Mucosa of gallbladder (tissue), 1 donor: ENCODE measurements at places on chromosomes 4 and X.

GRCh38 chr4:155906554-155907247, 3.2 kb downstream of the TDO2 start:
- DNase-seq: peak; percentile 17

GRCh38 chr4:121373841-121374240, 7.0 kb downstream of the QRFPR start:
- DNase-seq: no peak

DNA sequence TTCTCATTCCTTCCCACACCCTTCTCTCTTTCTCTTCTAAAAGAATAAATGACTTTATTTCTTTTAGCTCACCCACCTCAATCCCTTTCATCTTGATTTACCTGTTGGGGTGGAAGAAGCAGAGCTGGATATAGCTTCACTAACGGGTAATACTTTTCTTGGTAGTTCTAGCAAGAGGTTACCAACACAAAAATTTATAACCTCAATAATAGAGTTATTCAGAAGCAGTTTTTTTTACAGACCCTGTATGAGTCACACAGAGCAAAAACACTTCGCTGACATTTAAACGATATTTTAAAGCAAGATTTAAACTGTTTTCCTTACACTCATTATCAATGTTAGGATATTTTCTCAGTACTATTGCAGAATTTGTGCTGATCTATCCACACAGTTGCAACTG, 42.4 kb downstream of the CBLL2 start:
- DNase-seq: no peak

- DNase-seq: no peak
These were observed 940.0 kb downstream of the SH3BGRL start for GRCh38 chrX:82141942-82142341.

DNA sequence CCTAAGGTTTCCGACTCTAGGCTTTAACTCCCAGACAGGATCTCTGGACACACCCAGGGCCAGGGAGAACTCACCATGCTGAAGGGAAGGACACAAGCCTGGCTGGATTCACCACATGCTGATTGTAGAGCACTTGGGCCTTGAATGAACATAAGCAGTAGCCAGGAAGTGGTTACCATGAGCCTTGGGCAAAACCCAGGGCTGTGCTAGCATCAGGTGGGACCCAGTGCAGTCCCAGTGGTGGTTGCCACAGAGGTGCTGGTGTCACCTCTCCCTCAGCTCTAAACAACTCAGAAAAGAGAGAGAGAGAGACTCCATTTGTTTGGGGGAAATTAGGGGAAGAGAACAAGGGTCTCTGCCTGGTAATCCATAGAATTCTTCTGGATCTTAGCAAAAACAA, 77.0 kb downstream of the KLHL13 start:
- no peak for DNase-seq

DNA sequence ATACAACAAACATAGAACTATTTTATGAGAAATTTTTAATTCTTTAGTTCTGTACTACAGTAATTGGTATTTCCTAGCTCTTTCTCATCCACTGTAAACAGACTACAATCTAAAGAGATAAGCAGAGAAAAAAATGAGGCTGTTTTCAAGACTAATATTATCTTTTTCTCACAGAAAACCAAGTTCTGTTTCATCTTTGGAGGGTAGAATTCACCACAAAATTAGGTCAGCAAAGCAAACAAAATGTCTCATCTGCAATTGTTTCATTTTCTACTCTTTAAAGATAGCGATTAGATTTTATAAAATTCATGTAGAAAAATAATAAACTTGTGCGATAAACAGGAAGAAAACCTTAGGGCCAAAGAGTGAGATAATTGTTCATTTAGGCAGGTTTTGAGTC, 10.8 kb downstream of the APOO start:
- no peak for DNase-seq

- peak; percentile 19 for DNase-seq
These were observed 24.7 kb upstream of the EPGN start for GRCh38 chr4:74283614-74284013.

GRCh38 chr4:101933855-101934254, 143.3 kb downstream of the BANK1 start:
- DNase-seq: no peak

GRCh38 chr4:85154591-85154990, 188.1 kb upstream of the WDFY3 start:
- no peak for DNase-seq

DNA sequence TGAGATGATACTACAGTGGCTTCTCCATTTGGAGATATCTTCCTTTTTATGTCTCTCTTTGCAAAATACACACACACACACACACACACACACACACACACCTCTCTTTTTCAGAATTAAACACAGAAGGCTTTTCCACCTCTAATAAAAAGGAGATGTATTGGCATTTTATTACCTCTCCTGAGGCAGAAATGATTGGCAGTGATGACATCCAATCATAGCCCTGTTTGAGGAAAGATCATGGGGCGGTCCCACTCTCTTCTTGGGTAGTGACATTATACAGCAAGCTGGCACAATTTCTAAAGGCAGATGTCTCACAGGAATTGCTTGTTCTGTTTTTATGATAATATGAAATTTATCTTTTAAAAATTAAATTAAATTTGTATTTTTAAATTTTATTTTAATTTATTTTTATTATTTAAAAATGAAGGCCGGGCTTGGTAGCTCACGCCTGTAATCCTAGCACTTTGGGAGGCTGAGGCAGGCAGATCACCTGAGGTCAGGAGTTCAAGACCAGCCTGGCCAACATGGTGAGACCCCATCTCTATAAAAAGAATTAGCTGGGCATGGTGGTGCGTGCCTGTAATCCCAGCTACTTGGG, 15.6 kb downstream of the CHRNA9 start:
- no peak for DNase-seq

- DNase-seq: no peak
These were observed 174.6 kb downstream of the ANKRD50 start for GRCh38 chr4:124537971-124538370.

GRCh38 chrX:1885116-1885515, 270.3 kb downstream of the ASMT start:
- no peak for DNase-seq

DNA sequence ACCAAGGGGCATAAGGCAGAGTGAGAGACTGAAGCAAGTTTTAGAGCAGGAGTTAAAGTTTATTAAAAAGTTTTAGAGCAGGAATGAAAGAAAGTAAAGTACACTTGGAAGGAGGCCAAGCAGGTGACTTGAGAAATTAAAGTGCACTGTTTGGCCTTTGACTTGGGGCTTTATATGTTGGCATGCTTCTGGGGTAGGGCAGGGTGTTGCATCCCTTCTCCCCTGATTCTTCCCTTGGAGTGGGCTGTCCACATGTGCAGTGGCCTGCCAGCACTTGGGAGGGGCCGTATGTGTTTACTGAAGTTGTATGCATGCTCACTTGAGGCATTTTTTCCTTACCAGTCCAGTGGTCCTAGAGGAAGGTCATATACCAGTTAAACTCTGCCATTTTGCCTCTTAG, 35.3 kb upstream of the GPR173 start:
- no peak for DNase-seq

GRCh38 chrX:22520128-22520828, 247.6 kb downstream of the CBLL2 start:
- DNase-seq: no peak

DNA sequence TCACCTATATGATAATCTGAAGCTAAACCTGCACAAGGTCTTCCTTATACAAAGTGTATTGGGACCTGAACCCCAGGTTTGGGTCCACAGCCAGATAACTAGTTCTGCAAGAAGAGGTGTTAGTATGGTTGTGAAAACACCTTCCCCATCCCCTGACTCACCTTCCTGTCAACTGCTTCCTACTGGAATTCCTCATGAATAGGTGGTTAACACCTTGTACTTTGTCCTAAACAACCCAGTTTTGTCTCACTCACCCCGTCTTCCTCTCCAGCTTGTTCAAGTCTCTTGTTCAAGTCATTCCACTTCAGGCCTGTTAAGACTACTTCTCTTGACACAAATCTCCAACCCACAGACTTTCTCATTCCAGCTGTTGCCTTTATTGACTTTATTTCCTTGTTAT, 45.5 kb downstream of the CCNG2 start:
- DNase-seq: no peak

GRCh38 chr4:121122661-121123060, 41.5 kb downstream of the TNIP3 start:
- no peak for DNase-seq

- DNase-seq: no peak
These were observed 114.2 kb upstream of the TBC1D9 start for GRCh38 chr4:140870427-140870826.

GRCh38 chr4:8362483-8362882, 78.0 kb downstream of the ACOX3 start:
- no peak for DNase-seq

DNA sequence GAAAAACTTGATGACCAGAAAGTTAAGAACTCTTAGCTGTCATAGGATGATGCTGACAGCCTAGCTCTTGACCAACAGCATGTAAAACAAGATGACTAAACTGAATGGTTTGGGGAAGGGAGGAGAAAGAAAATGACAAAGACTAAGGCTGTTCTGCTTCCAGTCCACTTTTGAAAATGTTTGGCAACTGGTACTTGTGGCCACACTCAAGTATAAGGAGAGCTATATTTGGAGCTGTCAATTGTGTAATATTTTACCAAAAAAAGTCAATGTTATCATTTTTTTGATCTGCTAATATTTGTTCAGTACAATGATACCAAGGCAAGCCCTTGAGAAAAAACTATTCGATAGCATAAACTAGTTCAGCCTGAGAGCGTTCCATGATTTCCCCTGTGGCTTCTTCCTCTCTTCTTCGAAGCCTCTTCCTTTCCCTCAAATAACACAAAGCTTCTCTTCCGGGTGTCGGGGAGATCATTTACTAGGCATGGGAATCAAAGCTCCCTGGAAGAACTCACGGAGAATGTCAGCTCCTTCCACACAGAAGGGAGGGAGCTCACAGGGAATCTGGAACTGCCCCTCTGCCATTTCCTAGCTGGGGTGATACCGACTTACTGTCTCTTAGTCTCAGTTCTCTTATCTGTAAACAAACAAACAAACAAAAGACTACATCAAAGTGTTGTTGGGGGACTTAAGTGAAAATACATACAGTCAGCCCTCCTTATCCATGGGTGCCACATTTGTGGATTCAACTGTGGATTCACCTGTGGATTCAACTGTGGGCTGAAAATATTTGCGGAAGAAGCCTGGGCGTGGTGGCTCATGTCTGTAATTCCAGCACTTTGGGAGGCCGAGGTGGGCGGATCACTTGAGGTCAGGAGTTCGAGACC, 82.6 kb downstream of the SCD5 start:
- peak; percentile 19 for DNase-seq

- DNase-seq: no peak
These were observed 88.4 kb upstream of the AFF2 start for GRCh38 chrX:148412006-148412405.

DNA sequence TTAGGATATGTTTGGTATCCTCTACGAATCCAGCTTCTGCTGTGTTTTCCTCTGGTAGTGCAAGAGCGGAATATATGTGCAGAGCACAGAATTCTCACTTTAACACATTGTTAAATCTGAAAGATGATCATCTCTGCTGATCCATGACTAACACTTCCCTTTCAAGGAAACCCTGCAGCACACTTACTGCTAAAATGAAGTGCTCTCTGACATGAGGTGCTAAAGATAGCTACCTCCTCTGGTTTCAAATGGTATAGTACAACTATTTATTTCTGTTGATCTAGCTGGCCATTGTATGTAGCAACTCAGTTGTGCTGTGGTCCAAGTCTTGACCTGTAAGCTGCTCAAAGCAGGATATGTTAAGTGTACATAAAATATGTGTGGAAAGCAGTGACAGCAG, 162.4 kb upstream of the FMR1 start:
- DNase-seq: no peak

DNA sequence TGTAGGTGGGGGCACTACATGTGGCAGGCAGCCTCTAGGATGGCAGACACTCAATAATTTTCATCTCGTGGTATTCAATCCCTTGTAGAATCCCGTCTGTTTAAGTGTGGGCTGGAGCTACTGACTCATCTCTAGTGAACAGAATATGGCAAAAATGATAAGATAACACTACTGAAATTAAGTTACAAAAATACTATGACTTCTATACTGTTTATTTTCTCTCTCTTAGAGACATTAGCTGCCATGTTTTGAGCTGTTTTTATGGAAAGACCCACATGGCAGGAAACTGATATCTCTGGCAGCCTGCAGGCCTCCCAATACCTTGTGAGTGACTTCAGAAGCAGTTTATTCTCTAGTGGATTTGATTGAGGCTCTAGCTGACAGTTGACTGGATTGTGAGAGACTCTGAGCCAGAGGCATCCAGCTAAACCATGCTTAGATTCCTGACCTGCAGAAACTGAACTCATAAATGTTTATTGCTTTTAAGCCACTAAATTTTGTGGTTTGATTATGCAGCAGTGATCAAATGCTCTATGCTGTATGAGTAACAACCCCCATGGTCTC, 298.8 kb upstream of the CTSO start:
- DNase-seq: no peak

DNA sequence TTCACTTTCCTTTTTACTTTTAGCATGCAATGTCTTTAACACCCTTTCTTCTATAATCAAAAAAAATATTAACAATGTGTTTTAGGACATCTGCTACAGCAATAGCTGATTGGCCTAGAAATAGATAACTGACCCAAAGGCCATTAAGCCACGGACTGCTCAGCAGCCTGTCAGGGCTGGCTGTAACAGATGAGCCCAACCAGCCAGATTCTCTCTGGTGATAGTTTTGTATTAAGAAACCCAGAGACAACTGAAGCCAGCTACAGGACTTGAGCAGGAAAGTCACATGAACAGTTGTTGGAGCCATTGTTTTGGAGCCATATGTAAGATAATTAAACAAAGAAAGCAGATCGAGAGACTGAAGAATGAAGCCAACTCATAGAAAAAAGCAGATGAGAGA, 80.3 kb downstream of the DDIT4L start:
- no peak for DNase-seq

GRCh38 chr4:4599481-4600275, 57.8 kb upstream of the STX18 start:
- no peak for DNase-seq

DNA sequence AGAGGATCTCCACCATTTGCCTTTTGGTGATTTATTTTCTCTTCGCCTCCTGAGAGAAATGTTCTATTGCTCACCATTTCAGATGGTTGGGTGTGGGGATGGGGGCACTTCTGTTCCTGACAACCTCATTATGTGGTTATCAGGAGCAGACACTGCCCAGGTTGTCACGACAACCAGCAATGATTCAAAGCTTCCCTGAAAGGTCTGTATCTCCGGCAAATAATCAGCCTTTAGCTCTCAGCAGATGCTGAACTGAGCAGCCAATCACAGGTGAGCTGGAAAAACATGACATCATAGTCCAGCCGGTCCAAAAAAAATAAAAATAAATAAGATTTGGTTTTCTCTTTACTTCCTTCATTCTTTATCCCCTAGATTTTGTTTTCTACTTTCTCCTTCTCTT, 5.5 kb upstream of the PAK3 start:
- DNase-seq: no peak

GRCh38 chr4:159017323-159018026, 85.4 kb upstream of the RAPGEF2 start:
- no peak for DNase-seq

GRCh38 chr4:53928825-53929224, 135.6 kb downstream of the CHIC2 start:
- DNase-seq: no peak
